Substantia nigra (tissue), 51 donors: ENCODE measurements at places on chromosomes 11 and 22.

DNA sequence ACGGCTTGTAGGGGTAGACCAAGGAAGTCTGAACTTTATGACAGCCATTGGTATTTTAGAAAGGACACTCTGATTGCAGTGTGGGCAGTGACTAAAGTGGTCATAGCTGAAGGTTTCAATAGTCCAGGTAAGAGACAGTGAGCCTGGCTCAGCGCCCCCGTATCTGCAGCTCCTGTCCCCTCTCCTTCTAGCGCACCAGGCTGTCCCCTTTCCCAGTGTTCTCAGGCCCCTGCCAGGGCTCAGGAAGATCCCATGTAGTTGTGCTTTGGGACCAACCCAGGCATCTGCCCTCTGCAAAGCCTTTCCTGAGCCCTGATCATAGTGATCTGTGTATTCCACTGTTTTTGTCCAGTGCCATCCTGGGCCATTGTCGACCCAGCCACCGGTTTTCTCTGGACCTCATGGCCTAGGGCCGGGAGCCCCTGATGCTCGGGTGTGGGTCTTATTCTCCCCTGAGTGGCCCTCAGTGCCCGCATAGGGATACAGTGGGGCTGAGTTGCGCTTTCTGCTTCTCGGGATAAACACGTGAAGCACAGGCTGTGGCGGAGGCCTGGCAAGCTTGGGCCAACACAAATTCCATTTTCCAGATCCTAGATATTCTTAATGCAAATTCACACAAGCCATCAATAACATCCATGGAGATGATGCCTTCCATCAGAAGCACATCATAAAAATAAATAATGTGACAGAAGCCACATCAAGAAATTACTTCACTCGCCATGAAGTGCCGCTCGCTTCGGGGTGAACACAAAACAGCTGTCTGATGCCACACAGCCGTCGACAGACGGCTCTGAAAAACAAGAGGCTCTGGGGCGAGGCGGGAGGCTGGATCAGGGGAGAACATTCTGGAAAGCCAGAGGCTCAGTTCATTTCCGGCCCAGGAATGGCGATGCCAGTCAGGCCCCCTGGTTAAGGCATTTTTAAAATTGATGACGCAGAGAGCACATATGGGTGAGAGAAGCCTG lies 805.0 kb downstream of the TBC1D22A start:
- DNase-seq, result no peak

GRCh38 chr22:31080164-31080847 lies 812 bp upstream of the SMTN start:
- DNase-seq, result no peak

DNA sequence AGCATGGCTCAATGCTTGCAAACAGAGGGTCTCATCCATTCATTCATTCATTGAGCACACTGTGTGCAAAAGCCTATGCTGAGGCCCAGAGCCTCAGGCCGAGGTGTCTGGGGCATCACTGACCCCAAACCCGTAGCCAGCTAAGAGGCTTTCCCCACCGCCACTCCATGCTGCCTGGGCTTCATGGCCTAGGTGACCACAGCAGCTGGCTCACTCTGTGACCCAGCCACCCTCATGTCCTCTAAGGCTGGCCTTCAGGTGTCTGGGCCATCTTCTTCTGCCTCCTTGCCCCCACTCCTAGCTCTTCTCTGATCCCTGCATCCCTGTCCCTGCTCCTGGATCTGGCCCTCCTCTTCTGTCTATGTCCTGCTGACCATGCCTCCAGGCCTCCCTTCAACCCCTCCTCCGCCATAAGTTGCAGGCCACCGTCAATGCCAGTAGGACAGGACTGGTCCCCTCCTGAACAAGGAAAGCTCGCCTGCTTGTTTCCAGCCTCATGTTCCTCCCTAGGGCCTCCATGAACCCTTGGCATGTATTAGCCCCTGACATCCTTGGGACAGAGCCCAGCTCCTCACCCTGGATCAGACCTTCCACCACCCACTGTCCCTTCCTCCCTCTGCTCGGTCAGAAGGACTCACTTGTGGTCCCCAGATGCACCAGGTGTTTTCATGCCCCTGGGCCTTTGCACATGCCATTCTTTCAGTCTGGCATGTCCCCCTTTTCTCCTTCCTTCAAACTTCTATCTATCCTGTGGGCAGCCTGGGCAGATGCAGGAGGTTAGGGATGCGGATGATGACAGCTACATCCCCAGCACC lies 92.8 kb downstream of the MYEOV start:
- no peak for DNase-seq

DNA sequence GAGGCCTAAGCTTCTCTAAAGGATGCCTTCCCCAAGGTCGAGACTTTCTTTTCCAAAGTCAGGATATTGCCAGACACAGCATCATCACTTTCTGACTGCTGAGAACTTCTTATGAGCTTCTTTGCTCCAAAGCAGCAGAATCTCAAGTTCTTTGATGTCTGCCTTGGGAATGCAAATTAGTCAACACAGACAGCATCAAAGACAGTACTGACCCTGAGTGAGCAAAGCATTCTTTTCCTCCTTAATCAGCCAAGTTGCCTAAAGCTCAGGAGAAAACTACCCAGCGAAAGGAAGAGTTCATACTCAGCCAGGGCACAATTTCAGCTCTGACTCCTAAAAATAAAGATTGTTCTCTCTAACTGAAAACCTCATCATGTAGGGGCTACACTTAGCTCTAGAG lies 98.0 kb downstream of the SLC36A4 start:
- no peak for DNase-seq

- no peak for DNase-seq
These were observed 46.7 kb downstream of the RELT start for GRCh38 chr11:73422886-73423285.

DNA sequence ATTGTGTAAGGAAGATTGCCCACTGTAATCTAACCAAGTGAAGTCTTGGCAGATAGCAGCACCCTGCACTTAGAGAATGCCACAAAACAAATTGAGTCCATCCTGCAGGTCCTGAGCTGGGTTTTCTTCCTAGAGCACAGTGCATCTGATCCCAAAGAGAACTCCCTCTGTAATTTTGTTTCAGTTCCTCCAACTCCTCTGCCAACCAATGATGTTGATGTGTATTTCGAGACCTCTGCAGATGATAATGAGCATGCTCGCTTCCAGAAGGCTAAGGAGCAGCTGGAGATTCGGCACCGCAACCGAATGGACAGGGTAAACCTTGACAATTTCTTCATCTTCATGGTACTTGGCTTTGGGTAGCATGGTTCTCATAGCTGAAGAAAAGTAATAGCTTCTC lies 33.1 kb upstream of the ST14 start:
- no peak for DNase-seq

GRCh38 chr22:44131989-44132685 lies 48.6 kb upstream of the PARVG start:
- DNase-seq, result no peak

- no peak for DNase-seq
These were observed at the start of gene OPCML for GRCh38 chr11:133531971-133532651. Gene OPCML (minus strand): TSS chr11:133532501.

DNA sequence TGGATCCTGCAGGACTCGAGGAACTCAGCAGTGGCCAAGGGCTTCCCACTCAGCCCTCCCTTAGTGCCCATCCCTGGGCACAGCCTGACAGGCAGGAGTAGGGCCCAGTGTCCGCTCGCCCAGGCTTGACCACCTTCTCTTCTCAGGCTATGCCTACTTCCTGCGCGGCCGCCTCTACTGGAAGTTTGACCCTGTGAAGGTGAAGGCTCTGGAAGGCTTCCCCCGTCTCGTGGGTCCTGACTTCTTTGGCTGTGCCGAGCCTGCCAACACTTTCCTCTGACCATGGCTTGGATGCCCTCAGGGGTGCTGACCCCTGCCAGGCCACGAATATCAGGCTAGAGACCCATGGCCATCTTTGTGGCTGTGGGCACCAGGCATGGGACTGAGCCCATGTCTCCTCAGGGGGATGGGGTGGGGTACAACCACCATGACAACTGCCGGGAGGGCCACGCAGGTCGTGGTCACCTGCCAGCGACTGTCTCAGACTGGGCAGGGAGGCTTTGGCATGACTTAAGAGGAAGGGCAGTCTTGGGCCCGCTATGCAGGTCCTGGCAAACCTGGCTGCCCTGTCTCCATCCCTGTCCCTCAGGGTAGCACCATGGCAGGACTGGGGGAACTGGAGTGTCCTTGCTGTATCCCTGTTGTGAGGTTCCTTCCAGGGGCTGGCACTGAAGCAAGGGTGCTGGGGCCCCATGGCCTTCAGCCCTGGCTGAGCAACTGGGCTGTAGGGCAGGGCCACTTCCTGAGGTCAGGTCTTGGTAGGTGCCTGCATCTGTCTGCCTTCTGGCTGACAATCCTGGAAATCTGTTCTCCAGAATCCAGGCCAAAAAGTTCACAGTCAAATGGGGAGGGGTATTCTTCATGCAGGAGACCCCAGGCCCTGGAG lies 3.3 kb upstream of the SMARCB1 start:
- no peak for DNase-seq

DNA sequence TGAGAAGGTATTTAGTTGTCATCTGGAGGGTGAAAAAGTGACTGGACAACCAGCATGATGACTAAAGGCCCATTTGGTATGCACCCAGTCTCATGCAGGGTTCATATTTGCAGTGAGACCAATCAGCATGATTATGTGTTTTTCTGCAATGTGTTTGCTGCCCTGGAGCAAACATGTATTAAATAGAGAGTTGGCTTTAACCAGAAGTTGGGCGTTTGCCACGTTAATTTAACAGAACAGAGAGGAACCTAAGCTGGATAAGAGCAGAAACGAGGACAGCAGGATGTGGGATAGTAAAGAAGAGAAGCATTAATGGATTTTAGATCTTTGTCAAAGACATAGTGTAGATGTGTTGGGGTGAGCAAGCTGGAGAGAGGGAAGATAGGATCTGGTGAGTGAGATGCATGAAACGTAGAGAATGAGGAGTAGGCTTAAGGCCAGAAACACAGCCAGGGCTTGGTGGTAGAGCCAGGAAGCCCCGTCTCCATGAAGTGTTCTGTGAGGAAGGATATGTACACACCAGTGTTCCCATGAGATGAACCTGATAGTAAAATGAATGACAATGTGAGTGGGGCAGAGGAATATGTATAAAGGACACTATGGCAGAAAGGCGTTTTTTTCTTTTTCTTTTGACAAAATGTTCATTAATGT lies 164.0 kb upstream of the PDGFD start:
- no peak for DNase-seq

DNA sequence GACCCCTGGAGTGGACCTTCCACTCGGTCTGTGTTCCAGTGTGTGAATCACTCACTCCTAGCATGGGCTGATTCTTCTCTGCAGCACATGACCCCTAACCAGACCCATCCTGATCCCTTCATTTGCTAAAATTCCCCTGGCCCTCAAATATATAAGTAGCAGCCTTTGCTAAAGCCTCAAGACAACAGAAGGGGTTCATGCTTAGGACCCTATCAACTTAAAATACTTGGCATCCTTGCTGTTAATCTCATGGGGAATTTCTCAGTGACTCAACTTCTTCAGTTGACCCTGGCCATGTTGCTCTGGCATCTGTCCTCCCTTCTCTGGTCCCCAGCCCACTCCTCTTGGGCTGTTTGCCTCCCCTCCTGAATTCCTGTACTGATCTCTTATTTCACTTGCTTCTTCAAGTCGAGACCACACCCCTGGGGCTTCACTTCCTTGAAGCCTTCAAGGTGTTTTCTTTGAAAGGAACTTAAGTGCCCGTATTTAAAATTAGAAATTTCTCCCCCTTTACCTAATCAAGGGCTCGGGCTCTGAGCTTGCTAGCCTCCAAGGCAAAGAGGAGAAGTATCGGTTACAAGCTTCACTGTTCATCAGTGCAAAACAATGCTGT lies 23.6 kb downstream of the NNMT start:
- DNase-seq, result no peak

DNA sequence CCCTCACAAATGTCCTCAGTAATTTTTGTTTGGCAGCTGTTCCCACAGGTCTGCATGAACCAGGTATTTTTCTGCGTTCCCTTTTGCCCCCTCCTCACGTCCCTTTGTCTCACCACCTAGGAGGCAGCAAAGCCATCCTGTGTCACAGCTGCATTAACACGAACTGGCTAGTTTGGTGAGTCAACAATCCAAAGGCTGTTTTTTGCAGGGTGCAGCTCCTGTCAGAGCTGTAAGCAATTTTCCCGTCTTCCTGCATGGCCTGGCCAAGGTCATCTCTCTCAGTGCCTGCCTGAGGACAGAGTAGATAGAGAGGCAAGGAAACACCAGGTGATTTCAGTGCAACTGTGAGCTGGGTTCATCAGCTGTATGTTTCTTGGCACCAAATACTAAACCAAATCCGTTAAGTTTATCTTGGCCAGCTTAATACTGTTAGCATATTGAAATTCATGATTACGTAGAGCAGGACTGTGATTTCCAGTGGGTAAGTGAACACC lies 20.6 kb upstream of the VSIG10L2 start:
- DNase-seq, result no peak

DNA sequence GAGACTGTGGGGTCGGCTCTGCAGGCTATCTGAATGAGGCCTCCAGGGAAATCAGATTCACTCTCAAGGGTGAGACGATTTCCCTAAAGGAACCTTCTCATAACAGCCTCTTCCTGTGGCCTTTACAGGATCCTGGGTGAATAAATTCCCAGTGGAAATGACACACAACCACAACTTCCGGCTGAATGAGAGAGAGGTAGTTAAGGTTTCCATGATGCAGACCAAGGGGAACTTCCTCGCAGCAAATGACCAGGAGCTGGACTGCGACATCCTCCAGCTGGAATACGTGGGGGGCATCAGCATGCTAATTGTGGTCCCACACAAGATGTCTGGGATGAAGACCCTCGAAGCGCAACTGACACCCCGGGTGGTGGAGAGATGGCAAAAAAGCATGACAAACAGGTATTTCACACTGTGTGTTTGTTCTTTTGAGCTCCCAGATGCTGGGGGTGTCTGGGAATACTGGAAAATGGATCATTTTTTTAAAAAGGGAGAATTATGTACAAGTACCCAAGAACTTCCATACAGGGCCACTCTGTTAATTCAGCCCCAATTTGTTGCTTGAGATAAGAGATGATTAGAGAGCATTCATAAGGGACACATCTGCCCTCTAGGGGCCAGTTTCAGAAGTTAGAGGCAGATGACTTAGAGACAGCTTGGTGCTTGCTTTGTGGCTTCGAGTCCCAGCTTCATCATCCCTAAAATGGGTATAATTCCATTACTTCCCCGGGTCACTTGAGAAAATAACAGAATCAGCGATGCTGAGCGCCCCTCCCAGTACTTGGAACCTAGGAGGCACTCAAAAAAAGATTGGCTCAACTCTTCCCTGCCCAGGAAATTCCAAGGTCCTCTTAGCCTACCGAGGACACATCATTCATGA lies 10.2 kb downstream of the SERPIND1 start:
- DNase-seq, result no peak

DNA sequence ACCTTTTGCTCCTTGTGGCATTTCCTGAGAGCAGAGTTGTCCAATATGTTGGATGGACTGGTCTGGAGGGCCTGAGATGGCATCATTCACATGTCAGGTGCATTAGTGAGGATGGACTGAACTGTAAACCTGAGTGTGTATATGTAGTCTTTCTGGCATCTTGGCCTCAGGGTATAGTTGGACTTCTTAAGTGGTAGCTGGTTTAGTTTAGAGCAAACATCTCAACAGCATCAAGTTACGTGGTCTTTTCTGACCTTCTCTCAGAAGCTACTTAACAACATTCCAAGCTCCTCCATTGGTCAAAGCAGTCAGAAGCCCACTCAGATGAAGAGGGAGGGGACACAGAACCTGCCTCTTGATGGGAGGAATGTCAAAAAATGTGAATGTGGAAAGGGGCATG lies 829.9 kb downstream of the METTL15 start:
- DNase-seq, result no peak
